ENCODE measurements at places on chromosomes 13 and 19.

GRCh38 chr19:377801-378581, 31.0 kb downstream of the C2CD4C start:
- DNase-seq, result no peak

DNA sequence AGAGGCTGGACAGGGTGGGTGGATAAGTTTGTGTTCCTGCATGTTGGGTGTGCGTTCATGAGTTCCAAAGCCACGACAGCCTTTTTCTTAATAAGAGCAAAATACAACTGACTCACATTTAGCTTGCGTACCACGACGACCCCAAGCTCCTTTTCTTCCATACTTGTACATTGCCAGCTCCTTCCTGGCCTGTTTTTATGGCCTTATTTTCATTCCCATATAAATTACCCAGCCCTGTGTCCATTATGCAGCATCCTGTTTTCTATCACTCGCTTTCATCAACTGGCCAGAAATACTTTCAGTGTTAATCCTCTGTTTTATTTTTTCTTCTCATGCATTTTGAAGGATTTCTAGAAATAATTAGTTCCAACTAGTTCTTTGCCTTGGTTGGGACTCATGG, 499.1 kb downstream of the FOXO1 start:
- no peak for DNase-seq

DNA sequence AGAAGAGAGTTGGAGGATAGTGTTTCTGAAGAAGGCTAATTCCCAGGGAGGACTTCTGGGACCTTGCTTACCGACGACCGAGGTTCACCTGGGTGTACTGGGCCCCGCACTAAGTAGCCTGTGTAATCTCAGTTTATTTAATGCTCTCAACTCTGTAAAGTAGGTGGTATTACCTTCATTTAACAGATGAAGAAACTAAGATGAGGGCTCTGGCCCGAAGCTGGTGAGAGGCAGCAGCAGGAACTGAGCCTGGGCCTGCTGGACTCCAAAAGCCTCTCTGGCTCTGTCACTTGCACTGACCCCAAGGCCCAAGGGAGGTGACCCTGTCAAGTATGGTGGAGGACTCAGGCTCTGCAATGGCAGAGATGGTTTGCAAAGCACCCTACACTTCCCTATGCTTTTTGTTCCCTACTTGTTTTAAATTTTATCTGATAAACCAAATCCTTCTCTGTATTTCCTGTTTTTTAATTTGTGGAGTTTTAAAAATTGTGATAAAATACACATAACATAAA, 50.6 kb downstream of the GGACT start:
- DNase-seq, result no peak

- DNase-seq, result no peak
These were observed 70.4 kb downstream of the CEBPG start for GRCh38 chr19:33443638-33444561.

DNA sequence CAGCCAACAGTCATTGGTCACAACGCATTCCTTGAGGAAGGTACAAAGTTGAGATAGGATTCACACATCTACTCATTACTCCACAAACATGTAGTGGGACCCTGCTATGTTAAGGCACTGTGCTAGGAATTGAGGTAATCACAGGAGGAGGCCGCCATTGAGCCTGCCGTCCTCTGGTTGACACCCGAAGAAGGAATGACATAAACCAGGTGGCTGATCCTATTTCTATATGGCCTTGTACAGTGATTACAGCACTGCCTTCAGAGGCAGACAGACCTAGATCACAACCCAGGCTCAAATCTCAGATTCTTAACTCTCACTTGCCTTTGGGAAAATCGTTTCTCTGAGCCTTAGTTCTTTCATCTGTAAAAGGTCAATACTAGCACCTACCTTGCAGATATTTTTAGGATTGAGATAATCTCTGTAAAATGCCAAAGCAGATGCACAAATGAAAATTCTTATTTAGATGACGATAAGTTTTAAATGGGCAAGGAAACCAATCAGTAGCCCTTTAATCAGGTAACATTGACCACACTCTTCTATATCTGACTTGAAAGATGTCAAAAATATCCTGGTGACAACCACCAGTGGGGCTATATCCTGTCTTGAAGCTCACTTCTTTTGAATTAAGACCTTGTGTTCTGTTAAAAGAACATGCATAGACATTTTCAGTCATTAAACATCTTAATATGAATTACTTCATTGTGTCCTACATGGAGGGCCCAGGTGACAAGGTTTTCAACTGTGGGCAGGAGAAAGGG, 251.6 kb downstream of the KCTD12 start:
- DNase-seq, result no peak

- no peak for DNase-seq
These were observed 26.7 kb upstream of the TDRD3 start for GRCh38 chr13:60370343-60370742.

All from amniotic stem cell (primary cell).